Stimulated activated CD8-positive, alpha-beta memory T cell treated with anti-CD3 and anti-CD28 coated beads, Interleukin-4, amount 100 ng/mL, for 1 hour (primary cell): ENCODE measurements at places on chromosomes 4 and X.

GRCh38 chr4:13329340-13329850, 154.7 kb downstream of the RAB28 start:
- no peak for DNase-seq

DNA sequence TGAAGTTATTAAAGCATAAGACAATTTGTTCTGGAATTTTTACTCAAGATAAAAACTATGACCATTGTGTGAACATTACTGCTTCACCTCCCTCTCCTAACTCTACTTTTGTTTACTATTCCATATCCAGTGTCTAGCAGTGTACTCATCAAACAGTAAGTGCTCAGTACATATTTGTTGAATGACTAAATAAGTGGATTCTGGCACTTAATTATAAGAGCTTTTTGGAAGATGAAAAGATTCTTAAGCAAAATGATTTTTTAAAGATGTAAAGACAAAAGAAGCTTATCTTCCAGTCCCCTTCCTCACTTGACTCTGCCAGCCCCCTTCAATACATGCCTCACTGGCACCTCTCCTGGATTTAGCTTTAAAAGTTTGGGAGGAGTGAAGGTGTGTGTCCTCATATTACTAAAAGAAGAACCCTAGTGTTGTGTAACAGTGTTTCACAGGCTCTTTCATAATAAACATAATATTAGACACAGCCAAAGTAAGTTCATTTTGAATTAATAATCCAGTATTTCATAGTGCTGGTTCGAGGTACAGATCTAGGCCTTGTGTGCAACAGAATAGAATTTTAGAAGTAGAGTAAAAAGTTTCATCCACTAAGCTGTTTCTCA, 53.0 kb downstream of the GAB1 start:
- DNase-seq: no peak

- DNase-seq: no peak
Measured at GRCh38 chrX:22012051-22012450, 20.1 kb upstream of the PHEX start.

GRCh38 chr4:72977936-72978485, 91.5 kb downstream of the COX18 start:
- no peak for DNase-seq

- DNase-seq: no peak
Measured at GRCh38 chrX:26613956-26614355, 398.0 kb downstream of the MAGEB5 start.

- DNase-seq: no peak
Measured at GRCh38 chr4:15501941-15502340, 32.3 kb downstream of the CC2D2A start.
